ENCODE measurements at places on chromosomes 16 and 17.

GRCh38 chr16:22092143-22092933 lies at the start of gene VWA3A:
Gene VWA3A, plus strand, starts transcription at chr16:22092541. Its CDS starts 97 bp downstream, at chr16:22092638.
- DNase-seq: no peak

DNA sequence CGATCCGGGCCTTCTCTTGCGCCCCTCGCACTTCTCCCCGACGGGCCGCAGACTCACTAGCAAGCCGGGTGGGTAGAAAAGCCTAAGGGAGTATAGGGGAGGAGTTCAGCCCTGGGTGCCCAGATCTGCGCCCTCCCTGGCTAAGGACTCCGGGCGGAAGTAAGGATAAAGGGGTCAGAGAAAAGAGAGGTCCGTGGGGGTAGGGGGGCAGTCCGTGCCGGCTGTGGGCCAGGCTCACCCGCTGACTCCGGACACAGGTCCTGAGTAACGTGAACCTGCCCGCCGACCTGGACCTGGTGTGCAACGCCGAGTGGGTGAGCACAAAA lies 1.8 kb downstream of the NAGS start:
- no peak for DNase-seq

GRCh38 chr16:10995565-10995964 lies 51.2 kb downstream of the CLEC16A start:
- DNase-seq: no peak

- no peak for DNase-seq
Observed at GRCh38 chr17:71252436-71252835, 868.4 kb upstream of the SOX9 start.

- DNase-seq: no peak
Observed at GRCh38 chr16:31333686-31334649, 21.0 kb upstream of the ITGAX start.

GRCh38 chr16:3963203-3963602 lies 82.7 kb upstream of the CREBBP start:
- DNase-seq: no peak

DNA sequence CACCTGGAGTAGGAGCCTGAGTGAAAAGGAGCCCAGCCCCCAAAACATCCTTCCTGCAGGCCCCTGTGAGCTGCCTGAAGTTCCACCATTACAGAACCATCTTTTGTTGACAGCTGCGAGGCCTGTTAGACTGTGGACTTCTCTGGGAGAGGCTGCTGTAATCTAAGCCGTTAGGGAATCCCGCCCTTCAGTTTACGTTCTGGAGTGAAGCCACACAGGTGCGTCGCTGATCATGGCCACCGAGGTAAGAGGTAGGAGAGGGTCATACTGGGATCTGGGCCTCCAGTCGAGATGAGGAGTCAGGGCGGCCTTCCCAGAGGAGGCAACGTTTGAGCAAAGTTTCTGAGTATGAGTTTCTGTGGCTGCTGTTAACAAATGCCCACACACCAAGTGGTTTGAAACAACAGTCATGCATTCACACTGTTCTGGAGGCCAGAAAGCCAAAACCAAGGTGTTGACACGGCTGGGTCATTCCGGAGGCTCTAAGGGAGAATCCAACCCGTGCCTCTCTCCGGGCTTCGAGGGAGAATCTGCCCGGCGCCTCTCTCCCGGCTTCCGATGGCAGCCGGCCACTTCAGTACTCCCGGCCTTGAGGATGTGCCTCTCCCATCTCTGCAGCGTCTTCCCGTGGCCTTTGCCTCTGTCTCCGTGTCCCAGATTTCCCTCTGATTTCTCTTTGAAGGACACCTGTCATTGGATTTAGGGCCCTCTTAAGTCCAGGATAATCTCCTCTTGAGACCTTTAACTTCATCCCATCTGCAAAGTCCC lies 26.6 kb upstream of the ATP2C2 start:
- peak; percentile 48 for DNase-seq

DNA sequence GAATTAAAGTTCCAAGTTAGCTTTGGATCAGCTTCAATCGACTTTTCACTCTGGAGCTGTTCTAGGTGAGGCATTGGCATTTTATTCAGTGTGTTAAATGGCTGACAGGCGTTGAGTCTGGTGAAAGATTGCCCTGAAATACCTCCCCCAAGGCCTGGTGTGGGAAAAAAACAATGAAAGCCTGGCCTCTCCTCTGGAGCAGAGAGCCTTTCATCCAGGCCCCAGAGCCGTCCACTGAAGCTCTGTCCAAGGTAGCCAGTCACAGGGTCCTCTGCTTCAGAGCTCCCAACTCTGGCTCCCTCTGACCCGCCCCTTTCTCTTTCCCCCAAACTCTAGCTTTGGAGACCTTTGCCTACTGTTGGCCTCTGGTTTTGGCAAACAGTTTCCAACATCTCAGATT lies 123.6 kb upstream of the CRHR1 start:
- no peak for DNase-seq

- DNase-seq: no peak
Observed at GRCh38 chr16:57100445-57100844, 8.1 kb downstream of the CPNE2 start.

GRCh38 chr16:66271074-66272060 lies 95.1 kb upstream of the CDH5 start:
- DNase-seq: no peak

GRCh38 chr16:5024632-5025031 lies 9.1 kb downstream of the NAGPA start:
- DNase-seq: peak; percentile 74

DNA sequence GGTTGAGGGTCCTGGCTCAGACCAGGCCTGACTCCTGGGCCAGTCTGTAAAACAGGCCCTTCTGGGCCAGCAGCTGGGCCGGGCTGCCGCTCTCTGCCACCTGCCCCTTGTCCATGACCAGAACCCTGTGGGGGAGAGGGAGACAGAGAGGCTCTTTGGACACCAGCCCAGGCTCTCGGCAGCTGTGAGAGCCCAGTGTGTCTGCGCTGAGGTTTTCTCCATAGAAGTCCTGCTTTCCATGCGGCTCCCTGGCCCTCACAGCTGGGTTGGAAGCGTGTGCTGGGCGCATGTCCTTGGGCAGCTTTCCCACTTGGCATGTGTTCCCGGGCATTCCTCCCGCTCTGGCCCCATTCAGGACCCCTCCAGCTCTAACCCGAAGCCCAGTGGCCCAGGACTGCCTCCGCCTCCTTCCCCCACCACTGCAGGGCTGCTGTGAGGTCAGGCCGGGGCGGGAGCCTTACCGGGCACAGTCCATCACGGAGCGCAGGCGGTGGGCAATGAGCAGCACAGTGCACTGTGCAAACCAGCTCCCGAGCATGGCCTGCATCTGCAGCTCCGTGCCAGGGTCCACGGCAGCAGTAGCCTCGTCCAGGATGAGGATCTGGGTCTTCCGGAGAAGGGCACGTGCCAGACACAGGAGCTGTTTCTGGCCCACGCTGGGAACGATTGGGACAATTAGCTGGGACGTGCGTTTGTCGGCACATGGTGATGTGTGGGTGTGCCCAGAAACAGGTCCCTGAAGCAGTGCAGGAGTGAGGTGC lies 73.0 kb downstream of the ABCC6 start:
- DNase-seq: no peak

DNA sequence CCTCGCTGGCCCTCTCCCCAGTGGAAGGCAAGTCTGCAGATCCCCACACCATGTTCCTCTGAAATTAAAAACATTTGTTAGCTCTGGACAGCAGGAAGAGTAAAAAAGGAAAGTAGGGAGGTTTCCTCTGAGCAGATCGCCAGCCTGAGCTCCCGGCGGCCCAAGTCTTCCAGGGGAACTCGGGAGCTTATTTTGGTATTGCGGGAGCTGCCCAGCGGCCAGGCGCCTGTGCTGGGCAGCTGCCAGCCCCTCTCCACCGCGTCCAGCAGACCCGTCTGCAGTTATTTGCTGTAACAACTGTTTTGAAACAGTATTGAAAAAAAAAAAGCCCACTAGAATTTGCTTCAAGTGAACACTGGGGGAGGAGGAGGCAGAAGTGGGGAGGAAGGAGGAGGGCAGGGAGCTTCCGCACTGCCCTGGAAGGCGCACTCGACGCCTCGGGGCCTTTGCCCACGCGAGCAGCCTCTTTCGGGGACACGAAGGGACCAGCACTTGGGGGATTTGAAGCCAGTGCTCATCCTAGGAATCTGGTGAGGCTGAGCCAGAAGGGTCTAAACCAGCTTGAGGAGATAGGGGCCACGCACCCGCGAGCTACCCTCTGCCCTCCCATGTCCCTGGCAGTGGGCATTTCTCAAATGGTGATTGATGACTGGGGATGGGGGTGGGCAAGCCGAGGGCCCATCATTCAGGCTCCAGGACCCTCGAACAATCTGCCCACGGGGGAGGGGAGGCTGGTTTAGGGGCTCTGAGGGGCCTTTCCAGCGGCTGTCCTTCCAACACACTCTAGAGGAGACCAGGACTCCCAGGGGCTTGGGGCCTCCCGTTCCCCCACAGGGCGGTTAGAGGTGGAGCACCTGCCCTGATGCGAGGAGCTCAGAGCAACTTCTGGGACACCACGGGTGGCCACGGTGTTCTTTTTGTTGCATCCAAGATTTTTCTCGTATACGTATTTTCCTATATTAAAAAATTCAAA lies 3.0 kb upstream of the BAHCC1 start:
- no peak for DNase-seq

DNA sequence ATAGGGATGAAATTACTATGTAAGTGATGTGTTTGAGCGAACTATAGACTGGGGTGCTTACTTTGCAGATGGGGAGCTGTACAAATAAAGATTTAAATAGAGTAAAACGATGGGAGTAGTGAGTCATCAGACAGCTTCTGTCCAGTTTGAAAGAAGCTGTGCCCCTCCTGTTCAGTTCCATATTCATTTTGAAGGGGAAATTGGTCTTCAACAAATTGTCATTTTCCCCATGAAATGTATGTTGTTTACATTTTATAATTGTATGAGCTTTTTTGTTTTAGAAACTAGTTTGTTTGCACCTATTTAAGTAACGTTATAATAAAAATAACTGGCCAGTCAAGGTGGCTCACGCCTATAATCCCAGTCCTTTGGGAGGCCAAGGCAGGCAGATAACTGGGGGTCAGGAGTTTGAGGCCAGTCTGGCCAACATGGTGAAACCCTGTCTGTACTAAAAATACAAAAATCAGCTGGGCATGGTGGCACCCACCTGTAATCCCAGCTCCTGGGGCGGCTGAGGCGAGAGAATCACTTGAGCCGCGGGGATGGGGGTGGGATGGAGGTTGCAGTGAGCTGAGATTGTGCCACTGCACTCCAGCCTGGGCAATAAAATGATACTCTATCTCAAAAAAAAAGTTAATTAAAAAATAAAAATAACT lies 20.2 kb downstream of the SEC14L1 start:
- DNase-seq: no peak

- DNase-seq: no peak
Observed at GRCh38 chr17:16882243-16882925, 89.5 kb downstream of the TNFRSF13B start.

DNA sequence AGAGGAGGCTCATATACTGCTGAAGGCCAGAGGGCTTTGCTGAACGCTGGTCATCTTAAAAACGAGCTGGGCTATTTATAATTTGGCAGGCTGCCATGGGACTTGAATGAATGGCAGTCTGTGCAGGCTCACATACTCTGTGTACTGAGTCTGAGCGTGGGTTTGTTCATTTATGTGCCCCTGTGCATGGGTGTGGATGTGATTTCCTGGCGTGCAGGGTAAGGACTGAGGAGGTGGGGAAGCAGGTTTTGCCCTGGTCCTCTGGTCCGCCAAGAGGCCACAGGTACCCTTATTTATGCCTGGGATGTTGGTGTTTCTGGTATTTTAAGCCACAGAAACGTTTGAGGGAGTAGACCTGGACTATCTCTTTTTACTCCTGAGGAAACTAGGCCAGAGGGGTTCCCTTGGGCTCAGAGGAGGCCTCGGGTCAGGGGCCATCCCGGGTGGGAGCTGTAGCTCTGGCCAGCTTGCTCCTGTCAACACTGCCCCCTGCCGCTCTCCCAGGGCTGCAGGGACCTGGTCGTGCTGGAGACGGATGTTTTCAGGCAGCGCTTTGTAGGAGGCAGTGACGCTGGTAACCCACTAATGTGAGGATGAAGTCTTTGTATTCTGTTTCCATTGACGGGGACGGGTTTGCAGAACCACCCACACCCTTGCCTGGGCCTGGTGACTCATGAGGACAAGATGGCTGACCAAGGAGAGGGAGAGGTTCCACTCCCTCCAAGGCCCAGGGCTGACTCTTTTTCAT lies 184.4 kb downstream of the MSI2 start:
- peak; percentile 33 for DNase-seq

GRCh38 chr17:71726341-71726740 lies 394.5 kb upstream of the SOX9 start:
- DNase-seq: peak; percentile 32

GRCh38 chr17:57115377-57115776 lies 30.3 kb downstream of the AKAP1 start:
- no peak for DNase-seq

GRCh38 chr17:66662496-66662895 lies 172.4 kb upstream of the CACNG5 start:
- DNase-seq: no peak

GRCh38 chr17:72093707-72094106 lies 27.1 kb upstream of the SOX9 start:
- DNase-seq: no peak

DNA sequence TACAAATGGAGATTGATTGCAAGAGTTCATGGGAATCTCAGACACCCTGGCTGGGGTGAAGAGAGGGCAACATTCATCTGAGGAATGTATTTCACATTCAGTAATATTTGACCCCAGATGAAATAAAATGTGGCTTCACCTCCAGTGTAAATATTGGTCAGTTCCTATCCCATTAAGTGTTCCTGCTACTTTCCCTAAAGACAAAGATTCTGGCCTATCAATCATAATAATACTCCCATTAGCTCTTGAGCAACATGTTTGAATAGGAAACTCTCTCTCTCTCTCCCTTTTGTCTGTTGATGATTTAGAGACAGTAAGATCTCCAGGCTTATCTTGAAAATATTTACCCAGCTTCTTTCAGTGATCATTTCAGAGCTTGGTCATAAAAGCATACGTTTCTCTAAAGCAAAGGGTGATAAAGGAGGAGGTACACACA lies 70.1 kb downstream of the KCNJ2 start:
- no peak for DNase-seq

DNA sequence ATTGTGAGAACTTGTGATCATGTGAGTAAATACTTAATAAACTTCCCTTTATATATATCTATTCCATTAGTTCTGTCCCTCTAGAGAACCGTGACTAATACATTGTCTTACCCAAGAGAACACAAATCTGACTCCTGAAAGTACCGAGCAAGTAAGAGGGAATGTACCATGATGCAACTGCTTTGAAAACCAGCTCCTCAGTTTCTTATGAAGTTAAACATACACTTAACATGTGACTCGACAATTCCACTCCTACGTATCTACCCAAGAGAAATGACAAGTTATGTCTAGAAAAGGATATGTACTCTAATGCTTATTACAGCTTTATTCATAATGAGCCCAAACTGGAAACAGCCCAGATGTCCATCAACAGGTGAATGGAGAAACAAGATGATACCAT lies 8.8 kb upstream of the GJD3 start:
- no peak for DNase-seq

All from NCI-H2171 treated with DMSO at 0.1 percent for 48 hours (cell line).